ENCODE measurements at places on chromosomes 13 and 19. TPM values are rescaled to one million over a fixed set of nuclear protein-coding genes. Genes with fewer than 3 reads are reported as not detected.

- DNase-seq, result no peak
These were observed 418.9 kb downstream of the KLF12 start for GRCh38 chr13:73715114-73715910.

DNA sequence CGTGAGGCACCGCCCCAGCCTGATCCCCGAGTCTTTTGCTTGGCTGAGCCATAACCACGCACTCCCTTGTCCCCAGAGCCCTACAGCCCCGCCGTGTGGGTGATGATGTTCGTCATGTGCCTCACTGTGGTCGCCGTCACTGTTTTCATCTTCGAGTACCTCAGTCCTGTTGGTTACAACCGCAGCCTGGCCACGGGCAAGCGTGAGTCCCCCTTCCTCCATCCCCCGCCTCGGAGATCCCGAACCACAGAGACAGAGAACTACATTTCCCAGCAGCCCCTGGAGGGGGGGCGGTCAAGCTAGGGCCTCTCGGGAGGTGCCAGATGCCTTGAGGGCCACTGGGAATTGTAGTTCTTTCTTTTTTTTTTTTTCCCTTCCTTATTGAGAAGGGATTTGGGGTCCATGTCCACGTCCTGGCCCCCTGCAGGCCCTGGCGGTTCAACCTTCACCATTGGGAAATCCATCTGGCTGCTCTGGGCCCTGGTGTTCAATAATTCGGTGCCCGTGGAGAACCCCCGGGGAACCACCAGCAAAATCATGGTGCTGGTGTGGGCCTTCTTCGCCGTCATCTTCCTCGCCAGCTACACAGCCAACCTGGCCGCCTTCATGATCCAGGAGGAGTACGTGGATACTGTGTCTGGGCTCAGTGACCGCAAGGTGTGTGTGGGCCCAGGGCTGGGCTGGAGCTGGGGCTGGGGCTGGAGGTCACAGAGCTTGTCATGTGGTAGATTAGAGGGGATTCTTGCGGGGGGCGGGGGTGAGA is 25.9 kb downstream of the GRIN2D start:
- peak; percentile 50 for DNase-seq

The NXNL1 gene
- not detected for total RNA-seq

The TYROBP gene
- not detected for total RNA-seq

DNA sequence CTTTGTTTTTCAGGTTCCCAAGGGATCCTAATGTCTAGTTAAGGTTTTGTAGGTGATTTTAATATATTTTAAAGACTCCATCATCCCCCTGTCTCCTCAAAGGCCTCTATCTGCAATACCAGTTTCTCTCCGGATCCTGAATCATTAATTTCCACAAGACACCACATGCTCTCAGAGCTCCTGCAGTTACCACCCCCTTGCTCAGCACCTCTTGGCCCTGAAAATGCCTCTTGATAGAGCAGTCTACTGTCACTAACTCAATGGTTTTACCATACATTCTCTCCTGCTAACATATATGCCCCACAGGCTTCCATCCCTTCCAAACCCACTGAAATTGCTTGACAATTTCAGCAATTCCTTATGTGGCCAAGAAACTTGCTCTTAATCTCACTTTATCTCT is 1.9 kb upstream of the PEG3 start:
- no peak for DNase-seq

The GAPDHS gene
- total RNA-seq, result not detected

DNA sequence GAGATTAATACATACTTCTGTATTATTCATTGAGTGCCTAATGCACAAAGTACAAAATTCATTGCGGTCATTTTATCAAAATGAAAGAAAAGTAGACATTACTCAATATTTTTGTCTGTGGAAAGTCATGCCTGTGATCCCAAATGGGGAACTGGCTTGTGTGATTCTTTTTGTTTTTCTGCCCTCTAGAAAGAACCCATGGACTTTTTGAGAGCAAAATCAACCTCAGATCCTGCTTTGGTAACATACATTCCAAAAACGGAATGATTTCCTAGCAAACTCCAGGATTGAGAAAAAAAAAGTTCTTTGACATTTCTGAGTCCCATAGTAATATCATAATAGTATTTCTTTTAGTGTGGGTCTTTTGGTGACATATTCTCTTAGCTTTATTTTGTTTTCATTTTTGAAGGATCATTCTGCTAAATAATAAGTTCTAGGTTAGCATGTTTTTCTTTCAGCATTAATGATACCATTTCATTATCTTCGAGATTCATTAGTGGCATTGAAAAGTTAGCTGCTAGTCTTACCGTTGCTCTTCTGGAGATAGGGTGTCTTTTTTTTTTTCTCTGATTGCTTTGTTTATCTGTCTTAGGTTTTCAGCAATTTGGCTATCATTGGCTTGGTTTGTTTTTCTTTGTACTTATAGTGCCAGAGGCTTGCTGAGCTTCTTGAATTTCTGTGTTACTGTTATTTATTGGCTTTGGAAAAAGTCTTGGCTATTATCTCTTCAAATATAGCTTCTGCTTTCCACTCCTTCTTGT is 102.4 kb upstream of the CSNK1A1L start:
- DNase-seq, result no peak

GRCh38 chr19:29491491-29491890 is 34.3 kb upstream of the VSTM2B start:
- DNase-seq, result no peak

DNA sequence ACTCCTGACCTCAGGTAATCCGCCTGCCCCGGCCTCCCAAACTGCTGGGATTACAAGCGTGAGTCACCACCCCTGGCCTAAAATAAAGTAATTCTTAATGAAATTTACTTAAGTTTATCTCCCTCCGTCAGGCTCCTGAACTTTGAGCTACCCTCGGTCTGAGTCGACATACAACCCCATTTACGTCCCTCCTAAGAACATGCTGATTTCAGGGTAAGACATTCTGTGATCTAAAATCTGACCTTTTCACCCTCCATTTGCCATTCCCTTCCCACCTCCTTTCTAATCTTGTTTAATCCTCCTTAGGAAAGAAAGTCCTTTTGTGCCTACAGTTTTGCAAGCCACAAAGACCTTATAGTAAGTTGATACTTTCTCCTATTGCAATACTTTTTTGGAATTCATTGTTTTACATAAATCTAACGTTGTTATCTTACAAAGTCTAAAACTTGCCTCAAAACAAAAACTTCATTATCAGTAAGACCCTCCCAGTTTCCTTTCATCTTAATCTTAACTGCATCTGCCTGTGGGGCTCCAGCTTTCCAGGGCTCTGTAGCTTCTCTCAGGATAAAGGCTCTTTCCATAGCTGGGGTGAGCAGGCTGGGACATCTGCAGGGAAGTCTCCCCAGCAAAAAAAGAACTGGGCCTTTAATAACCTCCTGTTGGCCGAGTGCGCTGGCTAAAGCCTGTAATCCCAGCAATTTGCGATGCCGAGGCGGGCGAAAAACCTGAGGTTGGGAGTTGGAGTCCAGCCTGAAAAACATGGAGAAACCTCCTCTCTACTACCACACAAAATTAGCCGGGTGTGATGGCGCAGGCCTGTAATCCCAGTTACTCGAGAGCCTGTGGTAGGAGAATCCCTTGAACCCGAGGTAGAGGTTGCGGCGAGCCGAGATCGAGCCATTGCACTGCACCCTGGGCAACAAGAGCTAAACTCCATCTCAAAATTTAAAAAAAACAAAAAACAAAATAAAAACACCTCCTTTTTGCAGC is 143.1 kb downstream of the ZNF737 start:
- no peak for DNase-seq

The ZNF229 gene
- total RNA-seq, result 6.7 TPM

The ZNF69 gene
- 33.9 TPM for total RNA-seq

The CERS4 gene
- total RNA-seq, result 30.0 TPM

DNA sequence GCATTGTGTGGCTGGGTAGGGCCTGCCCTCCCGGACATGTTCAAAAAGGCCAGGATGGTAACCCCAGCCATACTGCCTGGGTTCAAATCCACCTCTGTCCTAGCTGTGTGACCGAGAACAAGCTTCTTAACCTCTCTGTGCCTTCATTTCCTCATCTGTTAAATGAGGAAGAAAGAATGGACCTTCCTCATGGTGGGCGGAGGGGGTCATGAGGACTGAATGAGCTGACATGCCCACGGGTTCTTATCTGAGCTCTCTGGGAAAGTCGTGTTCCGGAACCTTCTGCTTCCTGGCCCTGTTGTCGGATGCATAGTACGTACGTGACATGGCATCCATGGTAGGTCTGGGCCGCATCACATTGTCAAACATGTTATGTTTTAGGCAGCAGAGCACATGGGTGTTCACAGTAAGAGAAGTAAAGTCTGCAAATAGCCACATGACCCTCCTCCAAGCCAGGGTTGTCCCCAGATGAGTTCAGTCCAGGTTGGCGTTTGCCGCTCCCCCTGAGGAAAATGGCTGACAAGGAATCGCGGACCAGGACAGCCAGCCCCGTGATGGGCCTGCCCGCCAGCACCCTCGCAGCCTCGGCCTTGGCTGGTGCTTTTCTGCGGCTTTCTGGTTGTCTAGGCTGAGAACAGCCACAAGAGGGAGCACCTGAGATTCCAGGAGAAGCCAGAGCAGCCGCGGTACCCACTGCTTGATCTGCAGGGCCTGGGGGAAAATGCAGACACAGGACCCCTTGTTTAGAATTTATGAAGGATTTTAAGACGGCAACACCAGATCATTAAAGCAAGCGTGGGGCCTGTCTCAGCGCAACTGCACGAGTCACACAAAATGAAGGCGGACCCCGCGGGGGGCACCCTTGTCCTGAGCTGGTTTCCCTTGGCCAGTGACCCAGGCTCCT is 2.4 kb upstream of the NTN5 start:
- peak; percentile 88 for DNase-seq

- DNase-seq, result no peak
These were observed 80.9 kb downstream of the FLT1 start for GRCh38 chr13:28413999-28414398.

DNA sequence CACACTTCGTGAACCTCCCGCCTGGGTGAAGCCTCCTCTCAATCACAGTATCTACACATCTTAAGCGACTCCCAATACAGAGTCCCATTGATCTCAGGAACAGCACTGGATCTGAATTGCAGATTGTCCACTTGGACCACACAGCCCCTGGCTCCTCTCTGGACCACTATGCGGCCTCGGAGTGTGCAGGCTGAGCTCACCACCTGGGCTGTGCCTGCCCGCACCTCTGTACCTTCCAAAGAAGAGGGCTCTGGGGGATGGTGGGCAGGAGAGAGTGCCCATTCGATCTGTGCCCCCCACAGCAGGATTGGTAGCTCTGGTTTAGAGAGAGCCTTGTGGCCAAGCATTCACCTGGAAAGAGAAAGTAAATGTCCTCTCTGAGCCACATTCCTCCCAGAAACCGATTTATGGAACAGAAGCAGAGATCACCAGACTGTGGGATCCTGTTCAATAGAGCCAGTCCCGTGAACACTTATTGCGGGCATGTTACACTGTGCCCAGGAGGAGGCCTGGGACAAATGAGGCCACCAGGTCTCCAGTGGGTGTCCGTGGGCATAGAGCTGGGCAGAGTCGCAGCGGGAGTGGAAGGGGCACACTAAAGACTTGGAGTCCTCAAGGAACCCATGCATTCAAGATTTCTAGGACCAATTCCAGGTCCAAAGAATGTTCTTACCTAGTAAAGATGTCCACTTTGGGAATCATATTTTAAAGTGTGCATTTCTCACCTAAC is 141.6 kb upstream of the SOX1 start:
- no peak for DNase-seq

- DNase-seq, result no peak
These were observed 29.2 kb downstream of the CLEC4M start for GRCh38 chr19:7792281-7792680.

GRCh38 chr13:30711375-30711774 is 24.0 kb upstream of the ALOX5AP start:
- DNase-seq, result no peak

The KLC3 gene
- not detected for total RNA-seq

DNA sequence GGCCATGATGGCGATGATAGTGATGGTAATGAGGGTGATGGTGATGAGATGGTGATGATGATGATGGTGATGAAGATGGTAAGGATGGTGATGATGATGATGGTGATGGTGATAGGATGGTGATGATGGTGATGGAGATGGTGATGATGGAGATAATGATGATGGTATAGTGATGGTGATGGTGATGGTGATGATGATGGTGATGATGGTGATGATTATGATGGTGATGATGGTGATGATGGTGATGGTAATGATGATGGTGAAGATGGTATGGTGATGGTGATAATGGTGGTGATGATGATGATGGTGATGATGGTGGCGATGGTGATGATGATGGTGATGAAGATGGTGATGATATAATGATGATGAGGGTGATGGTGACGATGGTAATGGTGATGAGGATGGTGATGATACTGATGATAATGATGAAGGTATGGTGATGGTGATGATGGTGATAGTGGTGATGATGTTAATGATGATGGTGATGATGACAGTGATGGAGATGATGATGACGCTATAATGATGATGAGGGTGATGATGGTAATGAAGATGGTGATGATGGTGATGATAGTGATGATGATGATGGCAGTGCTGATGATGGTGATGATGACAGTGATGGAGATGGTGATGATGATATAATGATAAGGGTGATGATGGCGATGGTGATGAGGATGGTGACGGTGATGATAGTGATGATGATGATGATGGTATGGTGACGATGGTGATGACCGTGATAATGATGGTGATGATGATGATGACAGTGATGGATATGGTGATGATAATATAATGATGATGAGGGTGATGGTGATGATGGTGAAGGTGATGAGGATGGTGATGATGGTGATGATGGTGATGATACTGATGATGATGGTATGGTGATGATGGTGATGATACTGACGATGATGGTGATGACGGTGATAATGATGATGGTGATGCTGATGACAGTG is 37.5 kb downstream of the ZNF557 start:
- DNase-seq, result no peak

GRCh38 chr13:97586941-97587340 is 153.0 kb downstream of the RAP2A start:
- no peak for DNase-seq

- no peak for DNase-seq
These were observed 76.2 kb upstream of the IRS2 start for GRCh38 chr13:109862627-109863026.

The KIR2DL3 gene
- not detected for total RNA-seq

GRCh38 chr13:21594715-21595545 is 9.0 kb downstream of the MICU2 start:
- no peak for DNase-seq

DNA sequence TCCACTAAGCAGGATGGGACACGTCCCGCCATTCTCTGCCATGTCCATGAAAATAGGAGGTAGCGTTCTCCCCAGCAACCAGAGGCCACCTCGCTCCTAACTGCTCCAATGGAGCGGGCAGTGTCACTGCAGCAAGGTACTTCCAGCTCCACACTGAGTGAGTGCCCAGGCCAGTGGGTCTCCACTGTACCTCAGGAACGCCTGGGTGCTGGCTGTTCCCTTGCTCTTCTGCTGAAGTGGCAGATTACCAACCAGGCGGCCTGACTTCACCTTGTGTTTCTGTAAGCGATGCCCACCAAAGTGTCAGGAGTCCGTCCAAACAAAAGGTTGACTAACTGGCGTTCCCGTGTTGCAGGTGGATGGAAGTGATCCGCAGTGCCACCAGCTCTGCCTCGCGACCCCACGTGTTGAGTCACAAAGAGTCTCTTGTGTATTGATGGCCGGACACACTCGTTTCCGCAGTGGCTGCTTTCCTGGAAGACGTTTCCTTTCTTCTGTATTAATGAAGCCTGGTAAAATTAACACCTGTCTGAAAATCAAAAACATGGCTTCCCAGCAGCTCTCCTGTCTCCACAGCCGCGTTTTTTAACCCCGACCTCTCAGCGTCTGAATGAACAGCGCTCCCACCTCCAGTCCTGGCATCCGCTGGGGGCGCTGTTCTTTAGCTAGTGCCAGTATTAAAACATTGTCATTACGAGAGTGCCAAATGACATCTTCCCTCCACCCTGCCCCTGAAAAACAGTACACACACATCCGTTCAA is 128.8 kb downstream of the STK24 start:
- peak; percentile 55 for DNase-seq
